ENCODE measurements at places on chromosomes 5 and 9.

- no peak for DNase-seq
These were observed 152.5 kb downstream of the MACROH2A1 start for GRCh38 chr5:135246605-135246922.

- no peak for DNase-seq
These were observed 87.6 kb upstream of the RPS23 start for GRCh38 chr5:82365744-82366228.

GRCh38 chr5:54793468-54794134 lies 191.8 kb downstream of the ESM1 start:
- peak; percentile 81 for DNase-seq

DNA sequence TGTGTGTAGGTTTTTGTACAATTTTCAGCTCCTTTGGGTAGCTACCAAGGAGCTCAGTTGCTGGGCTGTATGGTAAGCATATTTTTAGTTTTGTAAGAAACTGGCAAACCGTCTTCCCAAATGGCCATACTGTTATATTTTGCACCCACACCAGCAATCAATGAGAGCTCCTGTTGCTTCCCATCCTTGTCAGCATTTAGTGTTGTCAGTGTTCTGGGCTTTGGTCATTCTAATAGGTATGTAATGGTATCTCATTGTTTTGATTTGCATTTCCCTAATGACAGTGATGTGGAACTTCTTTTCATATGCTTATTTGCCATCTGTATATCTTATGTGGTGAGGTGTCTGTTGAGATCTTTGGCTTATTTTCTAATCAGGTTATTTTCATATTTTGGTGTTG lies 320.1 kb downstream of the MLLT3 start:
- DNase-seq, result no peak

DNA sequence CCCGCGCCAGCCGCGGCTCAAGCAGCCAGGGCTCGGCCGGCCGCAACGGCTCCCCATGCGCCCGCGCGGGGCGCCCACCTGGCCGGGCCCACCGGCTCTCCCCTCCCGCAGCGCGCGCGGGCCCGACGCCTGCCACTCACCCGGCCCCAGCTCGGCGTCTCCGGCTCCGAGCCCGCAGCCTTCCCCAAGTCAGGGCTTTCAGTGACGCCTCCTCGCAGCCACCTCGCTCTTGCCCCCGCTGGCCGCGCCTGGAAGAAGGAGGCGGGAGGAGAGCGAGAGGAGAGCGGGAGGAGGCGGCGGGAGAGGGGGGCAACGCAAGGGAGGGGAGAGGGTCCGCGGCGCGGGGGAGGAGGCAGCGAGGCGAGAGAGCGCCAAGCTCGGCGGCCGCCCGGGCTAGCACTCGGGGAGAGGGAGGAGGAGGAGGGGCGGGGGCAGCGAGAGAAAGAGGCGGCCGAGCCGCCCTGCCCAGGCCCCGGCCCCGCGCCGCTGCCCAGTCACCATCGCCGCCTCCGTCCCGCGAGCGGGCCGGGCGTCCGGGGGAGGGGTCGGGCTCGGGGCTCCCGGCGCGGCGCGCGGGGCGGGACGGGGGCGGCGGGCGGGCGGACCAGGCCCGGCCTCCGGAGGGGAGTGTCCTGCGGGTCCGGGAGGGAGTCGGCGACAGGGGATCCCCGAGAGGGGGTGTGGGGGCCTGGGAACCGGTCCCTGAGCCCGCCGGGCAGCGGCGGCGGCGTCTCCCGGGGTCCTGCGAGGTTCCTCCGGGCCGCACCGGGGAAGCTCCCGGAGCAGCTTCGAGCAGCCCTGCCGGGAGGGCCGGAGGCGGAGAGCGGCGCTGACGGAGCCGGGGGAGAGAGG lies at the start of gene LHFPL2:
TSS of gene LHFPL2 (minus strand) at position 414 of the 852 bp plus-strand sequence. CDS start 138,559 bp downstream, outside the sequence.
- peak; percentile 93 for DNase-seq

DNA sequence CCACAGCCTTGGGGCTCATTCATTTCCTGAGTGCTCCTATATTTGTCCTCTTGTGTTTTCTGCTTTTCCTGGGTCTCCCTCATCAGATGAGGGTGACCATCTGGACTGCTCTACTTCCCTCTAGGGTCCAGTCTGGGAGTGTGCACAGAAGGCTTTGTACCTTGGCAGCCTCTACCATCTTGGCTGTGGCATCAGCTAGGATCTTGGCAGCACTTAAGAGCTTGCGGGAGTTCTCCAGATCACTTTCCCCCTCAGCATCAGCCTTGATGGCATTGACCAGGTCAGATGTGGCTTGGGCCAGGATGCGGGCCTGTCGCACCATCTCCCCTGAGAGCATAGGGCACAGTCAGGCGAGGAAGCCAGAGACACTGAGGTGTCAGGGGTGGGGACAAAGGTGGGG lies 15.8 kb downstream of the TLN1 start:
- DNase-seq, result peak; percentile 11

GRCh38 chr5:40307920-40308319 lies 371.8 kb upstream of the PTGER4 start:
- no peak for DNase-seq

- no peak for DNase-seq
These were observed 245.6 kb upstream of the RAI14 start for GRCh38 chr5:34410411-34411139.

DNA sequence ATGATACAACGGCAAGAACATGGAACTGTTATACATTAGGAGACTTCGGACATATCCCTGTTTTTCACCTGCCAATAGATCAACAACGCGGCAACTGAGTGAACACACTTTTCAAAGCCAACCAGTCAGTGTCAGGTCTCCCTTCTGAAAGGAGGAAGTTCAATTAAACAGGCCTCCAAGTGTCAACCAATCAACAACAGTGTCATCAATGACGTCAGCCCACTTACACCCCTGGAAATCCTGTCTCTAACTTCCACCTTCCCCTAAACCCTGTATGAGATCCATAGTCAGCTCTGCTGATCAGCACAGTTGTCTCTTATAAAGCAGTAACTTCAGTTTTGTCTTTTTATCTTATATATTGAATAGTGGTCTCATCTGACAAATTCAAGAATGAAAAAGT lies 36.6 kb downstream of the DMRT3 start:
- no peak for DNase-seq

DNA sequence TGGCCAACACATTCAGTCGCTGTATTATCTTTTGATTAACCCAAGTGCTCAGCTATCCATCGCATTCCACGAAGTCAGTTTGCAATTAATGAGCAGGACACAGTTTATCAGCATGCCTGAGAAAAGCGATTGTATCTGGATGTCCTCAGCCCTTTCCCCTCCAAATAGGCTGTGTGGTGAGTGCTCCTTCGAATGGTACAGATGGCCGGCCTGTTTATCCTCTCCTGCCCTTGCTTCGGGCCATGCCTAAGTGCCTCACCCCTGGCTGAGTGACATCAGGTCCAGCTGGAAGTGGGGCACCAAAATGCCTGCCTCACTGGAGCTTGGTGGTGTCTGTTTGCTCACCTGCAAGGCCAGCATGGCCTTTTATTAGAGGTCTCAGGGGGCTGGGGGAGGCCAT lies 317.3 kb downstream of the GADD45G start:
- no peak for DNase-seq

DNA sequence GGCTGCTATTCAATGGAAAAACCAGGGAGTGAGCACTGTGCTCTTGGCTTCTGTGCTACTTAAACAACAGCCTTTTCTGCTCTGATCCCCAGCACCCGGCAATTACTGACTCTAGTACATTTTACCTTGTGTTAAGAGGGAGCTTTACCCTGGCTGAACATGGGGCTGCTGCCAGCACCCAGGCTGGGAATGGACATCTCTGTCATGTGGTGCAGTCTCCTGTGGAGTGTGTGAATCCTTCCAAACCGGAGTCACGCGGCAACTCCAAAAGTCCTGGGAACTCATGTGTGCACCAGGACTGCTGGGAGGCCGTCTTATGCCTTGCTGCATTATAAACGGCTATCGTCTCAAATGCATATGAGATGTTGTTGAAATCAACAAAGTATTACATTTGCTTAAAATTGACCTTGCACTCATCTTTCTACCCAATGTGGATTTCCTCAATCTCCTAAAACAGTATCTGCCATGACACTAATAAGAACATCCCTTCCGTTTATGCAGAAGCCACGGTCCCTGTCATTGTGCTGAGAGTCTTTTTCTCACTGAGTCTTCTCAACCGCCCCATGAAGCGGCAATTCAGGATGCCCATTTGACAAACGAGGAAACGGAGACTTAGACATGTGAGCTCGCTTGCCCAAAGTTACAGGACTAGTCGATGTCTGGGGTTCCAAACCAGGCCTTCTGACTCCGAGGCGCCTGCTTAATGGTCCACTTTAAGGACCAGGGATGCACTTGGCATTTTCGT lies 884 bp upstream of the GSN start:
- peak; percentile 44 for DNase-seq

GRCh38 chr5:6900247-6901227 lies 187.3 kb downstream of the TENT4A start:
- no peak for DNase-seq

DNA sequence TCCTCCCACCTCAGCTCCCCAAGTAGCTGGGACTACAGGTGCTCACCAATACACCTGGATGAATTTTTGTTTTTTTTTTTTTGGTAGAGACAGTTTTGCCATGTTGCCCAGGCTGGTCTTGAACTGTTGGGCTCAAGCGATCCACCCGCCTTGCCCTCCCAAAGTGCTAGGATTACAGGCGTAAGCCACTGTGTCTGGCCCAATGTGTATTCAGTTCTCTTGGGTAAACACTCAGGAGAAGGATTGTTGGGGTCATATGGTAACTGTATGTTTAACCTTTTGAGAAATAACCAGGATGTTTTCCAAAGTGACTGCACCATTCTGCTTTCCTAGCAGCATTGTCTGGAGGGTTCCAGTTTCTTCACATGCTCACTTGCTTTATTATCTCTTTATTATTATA lies 67.4 kb downstream of the TNPO1 start:
- DNase-seq, result no peak

DNA sequence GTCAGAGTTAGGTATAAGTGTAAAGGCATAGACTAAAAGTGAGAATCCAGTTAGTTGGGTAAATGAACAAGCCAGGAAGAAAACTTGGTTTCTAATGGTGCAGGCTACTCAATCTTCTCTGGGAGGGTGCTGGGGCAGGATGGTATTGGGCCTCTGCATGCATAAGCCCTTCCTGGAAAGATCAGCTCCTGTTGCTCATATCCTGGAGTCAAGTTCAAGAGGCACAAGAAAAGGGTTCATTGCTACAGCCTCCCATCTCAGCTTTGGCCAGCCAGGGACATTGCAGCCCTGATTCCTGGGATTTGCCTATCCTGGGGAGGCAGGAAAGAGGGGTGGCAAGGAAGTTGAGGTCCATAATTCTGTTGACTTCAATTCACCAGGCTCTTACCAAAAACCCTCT lies 40.7 kb upstream of the ATP6V1G1 start:
- DNase-seq, result no peak

DNA sequence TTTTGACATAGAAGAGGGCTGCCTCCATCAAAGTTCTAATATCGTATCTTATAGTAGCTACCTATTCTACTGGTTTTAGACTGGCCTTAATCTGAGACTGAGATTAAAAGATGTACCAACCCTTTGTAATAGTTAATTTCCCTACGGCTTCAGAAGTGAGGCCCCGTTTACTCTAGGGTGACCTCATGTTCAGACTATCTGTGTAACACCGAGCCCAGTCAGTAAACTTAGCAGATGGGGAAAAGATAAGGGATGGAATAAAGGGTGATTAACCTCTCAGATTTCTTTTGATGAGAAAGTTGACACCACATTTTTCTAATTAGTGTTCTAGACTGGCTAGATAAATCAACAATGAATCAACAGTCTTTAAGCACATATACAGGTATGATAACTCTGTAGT lies 283.1 kb downstream of the KCTD16 start:
- no peak for DNase-seq

GRCh38 chr9:131203431-131204218 lies 72.7 kb downstream of the FAM78A start:
- no peak for DNase-seq

DNA sequence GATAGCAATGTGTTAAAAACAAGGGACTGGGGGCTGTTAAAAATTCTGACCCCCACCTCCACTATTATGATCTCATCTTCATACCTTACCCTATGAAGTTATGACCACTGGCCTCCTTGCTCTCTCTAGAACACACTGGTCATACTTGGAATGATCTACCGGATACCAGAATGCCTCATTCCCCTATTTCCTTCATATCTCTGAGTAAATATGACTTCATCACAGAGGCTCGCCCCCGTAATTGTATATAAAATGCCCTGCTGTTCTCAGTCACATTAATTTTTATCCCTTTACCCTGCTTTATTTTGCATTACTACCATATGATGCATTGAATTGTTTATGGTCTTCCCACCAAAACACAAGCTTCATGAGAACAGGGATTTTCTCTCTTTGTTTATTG lies 29.2 kb downstream of the IZUMO3 start:
- DNase-seq, result no peak

GRCh38 chr5:145787996-145788395 lies 47.1 kb downstream of the PRELID2 start:
- DNase-seq, result no peak

- DNase-seq, result no peak
These were observed 47.1 kb downstream of the ZNF622 start for GRCh38 chr5:16418471-16418922.

GRCh38 chr9:109166171-109166770 lies 778 bp downstream of the FRRS1L start:
- DNase-seq, result no peak

- no peak for DNase-seq
These were observed 272.0 kb downstream of the ARHGAP26 start for GRCh38 chr5:143041972-143042770.

DNA sequence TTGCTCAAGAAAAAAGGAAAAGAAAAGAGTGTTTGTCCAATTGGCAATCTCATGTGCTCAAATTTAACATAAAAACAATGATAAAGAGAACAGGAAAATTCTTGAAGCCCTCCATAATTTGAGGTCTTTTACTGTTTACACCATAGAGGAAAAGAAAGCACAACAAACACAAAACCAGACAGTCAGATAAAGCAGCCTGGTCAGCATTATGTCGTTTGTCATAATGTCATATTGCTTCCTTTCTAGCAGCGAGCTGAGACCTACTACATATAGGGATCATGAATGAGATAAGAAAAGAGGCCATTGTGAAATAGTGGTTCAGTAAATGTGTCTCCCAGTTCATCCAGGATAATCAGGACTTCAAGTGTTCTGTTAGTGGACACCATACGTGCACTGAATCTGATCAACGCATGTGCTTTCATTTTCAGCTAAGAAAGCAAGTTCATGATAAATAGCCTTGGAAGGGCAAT lies 64.7 kb upstream of the SELENOP start:
- DNase-seq, result no peak

- DNase-seq, result peak; percentile 67
These were observed 932.0 kb downstream of the TLE4 start for GRCh38 chr9:80503671-80504281.

GRCh38 chr5:37850226-37850865 lies 10.5 kb upstream of the GDNF start:
- no peak for DNase-seq

- DNase-seq, result no peak
These were observed 17.1 kb downstream of the VPS13A start for GRCh38 chr9:77194423-77194822.

DNA sequence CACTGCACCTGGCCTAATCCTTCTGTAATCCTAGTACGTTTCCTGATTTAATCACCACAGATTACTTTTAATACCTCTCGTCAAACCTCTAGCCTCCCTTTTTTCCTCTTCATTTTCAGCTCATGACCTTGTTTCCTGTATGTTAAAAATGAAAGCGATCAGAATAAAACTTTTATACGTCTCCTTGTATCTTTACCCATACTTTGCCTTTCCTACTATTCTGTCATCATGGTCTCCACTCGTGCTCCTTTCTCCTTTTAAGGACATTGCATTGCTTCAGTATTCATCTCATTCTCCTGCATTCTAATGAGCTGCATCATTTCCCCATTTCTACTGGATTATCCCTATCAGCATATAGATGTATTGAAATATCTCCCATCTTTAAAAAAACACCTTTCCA lies 8.5 kb downstream of the CDC42SE2 start:
- no peak for DNase-seq

GRCh38 chr9:108477529-108478006 lies 378.2 kb downstream of the ACTL7B start:
- DNase-seq, result no peak

- DNase-seq, result no peak
These were observed 5.5 kb downstream of the UBE2D2 start for GRCh38 chr5:139566611-139567010.

Measured in right hindlimb (tissue), 1 donor.